ENCODE measurements at places on chromosomes 11 and 22.

DNA sequence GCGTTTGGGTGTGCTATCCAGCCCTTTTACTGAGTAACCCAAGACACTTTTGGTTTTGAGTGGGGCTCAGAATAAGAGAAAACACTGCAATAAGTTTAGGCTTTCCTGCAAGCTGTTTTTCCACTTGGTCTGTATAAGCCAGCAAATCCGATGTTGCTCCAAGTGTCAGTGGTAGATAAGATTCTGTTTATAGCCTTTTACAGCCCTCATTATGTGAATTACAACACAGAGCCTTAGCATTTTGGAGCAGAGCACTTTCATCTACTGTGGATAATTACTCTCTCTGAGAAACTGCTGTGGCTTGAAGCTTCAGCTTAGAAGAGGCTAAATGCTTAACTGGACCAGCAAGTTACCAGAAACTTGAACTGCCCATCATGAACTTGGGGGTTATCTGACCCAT is 601.1 kb downstream of the JRKL start:
- no peak for DNase-seq

DNA sequence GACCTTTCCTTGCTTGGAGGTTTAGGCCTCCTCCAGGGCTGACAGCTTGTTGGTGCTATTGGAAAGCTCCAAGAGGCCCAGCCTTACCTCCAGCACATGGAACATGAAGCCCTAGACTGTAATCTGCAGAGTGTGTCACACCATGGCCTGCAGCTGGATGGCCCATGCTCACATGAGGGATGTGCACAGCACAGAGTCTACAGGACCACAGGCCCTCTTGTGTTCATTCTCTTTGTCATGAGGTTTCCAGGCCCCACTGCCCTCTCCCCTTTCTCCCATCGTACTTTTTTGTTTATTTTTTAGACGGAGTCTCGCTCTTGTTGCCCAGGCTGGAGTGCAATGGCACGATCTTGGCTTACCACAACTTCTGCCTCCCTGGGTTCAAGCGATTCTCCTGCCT is 10.0 kb downstream of the FADS1 start:
- no peak for DNase-seq

DNA sequence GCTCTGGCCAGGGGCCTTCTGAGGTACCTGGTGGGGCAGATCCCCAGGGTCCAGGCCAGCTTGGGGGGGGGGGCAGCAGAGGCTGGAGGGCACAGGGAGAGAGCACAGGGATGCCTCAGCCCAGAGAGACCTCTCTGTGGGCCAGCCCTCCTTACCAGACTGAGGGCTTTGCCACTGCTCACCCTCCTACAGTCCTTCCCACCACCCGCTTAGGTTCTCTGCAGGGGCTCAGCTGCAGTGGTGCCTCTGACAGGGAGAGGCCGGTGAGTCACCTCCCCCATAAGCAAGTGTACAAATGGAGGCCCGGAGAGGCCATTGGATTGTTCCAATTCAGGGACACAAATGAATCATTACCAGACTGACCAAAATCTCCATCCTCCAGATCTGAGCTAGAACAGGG is 68.1 kb upstream of the LMO1 start:
- DNase-seq: no peak

DNA sequence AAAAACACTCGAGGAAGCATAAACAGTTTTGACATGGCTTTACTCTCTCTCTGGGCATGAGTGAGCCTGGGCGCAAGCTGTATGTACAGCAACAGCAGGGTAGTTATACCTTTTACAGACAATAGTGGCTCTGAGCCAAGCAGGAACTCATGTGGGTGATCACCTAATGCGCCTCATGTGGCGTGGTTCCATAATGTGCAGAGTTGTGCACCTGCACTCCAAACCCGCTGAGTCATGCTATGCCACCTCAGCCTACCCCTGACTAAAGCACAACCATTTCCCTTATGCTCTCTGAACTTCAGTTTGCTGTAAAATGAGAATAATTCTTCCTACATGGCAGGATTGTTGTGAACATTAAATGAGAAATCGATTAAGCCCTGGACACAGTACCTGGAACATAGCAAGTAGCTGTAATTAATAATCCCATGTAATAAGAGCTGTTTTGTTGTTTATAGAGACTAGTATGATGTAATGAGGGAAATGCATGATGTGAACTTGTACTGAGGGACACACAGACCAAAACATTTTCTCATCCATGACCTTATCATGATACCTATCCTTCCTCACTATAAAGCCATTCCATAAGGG is 71.6 kb downstream of the CCDC34 start:
- DNase-seq: no peak

DNA sequence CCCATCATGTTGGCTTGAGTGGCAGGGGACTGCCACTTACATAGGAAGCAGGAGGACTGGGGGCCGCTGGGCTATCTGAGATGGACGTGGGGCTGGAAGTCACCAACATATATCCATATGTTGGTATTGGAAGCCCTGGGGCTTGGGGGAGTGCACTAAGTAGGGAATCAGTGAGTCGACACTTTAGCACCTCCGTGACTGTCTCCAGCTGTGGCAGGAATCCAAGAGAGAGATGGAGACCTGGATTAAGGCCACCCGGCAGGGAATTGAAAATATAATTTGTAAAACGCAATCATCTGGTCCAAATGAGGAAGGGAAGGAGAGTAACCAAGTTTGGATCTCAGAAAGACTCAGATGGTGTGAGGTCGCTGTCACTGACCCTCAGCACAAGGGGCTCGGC is 68.4 kb downstream of the ELFN2 start:
- no peak for DNase-seq

GRCh38 chr11:106421676-106422292 is 344.3 kb downstream of the AASDHPPT start:
- DNase-seq: no peak

- no peak for DNase-seq
Observed at GRCh38 chr11:134293119-134294113, 17.2 kb downstream of the GLB1L3 start.

GRCh38 chr11:116980136-116980793 is 118.0 kb downstream of the SIK3 start:
- no peak for DNase-seq

GRCh38 chr11:1301220-1302000 is 8.0 kb downstream of the TOLLIP start:
- DNase-seq: no peak

GRCh38 chr11:15519124-15519791 is 404.5 kb downstream of the INSC start:
- DNase-seq: no peak

DNA sequence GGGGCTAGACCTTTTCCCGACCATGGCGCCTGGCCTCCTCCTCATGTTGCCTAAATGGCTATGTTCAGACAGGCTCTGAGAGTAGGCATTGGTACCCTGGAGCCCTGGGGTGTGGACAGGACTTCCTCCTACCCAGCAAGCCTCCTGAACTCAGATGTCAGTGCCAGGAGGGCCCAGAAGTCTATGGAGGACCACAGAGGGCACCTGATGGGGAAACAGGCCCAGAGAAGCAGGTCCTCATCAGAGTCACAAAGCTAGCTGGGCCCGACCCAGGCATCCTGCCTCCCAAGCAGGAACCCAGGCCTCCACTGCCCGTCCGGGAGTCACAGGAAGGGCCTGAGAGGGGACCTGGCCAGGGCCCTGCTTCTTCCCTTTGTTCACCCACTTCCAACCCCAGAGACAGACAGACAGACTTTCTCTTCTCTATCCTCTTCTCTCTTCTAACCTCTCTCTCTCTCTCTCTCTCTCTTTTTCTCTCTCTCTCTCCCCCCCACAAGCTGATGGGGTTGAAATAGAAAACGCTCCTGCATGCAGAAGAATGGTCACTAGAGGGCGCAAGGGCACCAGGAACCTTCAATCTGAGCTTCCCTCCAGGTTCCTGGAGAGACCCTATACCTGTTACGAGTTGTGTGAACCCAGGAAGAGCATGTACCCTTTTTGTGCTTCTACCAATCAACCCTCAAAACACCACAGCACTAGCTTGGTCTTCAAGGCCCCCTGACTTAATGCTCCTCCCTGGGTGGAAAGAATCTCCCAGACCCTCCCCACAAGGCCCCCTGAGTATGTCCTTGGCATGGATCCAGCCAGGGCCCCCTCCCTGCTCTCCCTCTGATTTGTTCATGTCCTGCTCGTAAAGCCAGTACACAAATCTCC is 27.1 kb downstream of the ARAP1 start:
- peak; percentile 63 for DNase-seq

DNA sequence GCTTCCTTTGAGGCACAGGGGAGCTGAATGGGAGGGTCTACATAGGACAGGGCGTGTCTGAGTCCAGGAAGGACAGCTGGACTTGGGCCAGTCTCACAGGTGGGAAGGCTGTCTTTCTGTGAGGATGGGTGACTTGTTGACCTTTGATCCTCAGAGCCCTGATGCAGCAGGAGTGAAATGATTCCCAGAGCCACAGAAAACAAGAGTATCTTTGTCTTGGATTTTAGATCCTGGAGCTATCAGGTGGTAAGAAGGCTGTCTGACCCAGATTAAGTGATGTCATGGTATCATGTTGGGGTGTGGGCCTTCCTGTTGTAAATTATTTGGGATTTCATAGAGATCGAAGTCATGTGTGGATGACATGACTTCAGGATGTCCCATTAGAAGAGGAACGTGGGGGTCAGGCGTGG is 15.0 kb downstream of the PTPRJ start:
- DNase-seq: no peak

- DNase-seq: no peak
Observed at GRCh38 chr11:11993839-11994238, 14.6 kb downstream of the DKK3 start.

- DNase-seq: no peak
Observed at GRCh38 chr22:37482244-37482643, 3.9 kb downstream of the MFNG start.

- DNase-seq: no peak
Observed at GRCh38 chr11:27610280-27610679, 90.0 kb downstream of the BDNF start.

- DNase-seq: no peak
Observed at GRCh38 chr11:120318906-120319305, 6.2 kb upstream of the TLCD5 start.

GRCh38 chr11:64484191-64485022 is 106.6 kb upstream of the SLC22A12 start:
- DNase-seq: no peak

DNA sequence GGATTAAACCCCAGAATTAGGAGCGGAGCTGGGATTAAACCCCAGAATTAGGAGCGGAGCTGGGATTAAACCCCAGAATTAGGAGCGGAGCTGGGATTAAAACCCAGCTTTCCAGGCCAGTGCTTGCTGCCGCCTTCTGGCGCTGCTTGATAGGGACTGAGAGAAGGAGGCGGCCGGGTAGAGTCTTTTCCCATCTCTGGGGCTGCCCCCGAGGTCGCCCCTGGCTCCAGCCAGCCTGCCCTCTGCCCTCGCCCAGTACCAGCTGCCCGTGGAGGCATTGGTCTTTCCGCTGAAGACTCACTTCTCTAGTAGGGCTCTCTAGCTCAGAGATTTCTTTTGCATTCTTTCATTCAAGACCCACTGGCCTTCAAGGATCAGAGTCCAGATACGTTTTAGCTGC is 5.2 kb downstream of the TRMU start:
- no peak for DNase-seq

DNA sequence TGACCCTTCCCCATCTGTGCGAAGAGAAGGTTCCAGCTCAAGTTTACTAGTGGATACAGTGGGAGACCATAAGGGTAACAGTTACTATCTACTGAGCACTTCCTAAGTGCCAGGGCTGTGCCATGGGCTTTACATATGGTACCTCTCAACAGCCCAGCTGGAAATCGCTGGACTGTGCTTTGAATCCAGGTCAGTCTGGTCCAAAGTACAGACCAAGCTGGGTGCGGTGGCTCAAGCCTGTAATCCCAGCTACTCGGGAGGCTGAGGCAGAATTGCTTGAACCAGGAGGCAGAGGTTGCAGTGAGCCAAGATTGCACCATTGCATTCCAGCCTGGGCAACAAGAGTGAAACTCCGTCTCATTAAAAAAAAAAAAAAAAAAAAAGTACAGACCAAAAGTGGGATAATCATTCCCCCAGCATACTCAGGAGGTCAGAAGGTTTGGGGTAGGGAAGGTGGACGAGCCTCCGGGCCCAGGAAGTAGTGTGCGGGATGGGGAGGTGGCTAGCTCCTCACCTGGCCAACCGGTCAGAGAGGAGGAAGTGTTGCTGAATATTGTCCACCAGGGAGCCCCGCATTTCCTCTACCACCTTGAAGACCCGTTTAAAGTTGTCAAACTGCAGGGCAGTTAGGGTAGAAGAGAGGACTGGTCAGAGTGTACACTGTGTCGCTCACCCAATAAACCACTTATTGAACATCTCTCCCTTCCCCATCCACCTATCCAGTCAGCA is 2.3 kb downstream of the FIBP start:
- no peak for DNase-seq

- no peak for DNase-seq
Observed at GRCh38 chr22:39592081-39593065, 21.8 kb downstream of the CACNA1I start.

GRCh38 chr11:50077526-50077925 is 44.9 kb downstream of the OR4C45 start:
- DNase-seq: no peak

DNA sequence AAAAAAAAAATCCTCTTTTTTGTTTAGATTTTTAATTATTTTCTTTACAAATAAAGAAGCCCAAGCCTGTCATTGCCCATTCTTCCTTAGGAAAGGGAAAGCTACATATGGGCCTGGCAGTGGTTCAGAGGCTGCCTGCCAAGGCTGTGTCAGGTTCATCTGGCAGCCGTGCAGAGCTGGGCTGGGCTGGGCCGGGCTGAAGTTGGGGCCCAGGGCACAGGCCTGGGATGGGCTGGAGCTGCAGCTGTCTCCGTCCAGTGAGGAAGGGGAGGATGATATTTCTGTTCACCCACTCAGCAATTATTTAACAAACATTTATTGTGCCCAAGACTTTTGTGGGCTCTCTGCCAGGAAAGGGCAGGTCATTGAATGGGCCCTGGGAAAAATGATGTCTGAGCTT is 4.6 kb downstream of the PRR5L start:
- DNase-seq: no peak

DNA sequence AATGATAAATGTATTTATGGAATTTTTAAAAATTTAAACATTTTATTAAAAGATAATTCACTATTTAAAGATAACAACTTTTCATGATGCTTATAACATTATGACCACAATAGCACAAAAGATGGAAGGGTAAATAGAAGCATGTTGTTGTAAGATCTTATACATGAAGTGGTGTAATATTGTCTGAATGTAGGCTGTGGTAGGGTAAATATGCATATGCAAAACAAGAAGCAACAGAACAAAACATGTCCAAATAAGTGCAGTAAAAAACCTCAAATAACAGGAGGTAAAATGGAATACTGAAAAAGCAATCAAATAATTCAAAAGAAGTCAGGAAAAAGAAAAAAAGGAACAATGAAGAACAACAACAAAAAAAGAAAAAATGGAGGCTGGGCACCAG is 56.0 kb downstream of the ADM start:
- DNase-seq: no peak

DNA sequence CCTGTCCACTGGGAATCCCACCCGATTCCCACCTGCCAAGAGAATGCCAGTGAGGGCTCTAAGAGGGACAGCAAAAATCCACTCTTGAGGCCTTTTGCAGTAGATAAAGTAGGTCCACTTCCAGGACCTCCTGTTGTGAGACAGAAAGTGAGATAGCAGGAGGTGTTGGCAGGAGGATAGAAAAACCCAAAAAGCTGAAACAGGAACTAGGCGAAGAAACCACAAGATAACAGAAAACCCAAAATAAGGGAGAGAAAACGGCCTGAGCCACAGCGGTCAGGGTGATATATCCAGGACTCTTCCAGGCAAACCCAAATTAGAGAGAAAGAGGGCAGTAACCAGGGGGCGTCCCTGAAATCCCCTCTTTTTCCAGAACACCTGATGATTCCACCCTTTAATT is 79.7 kb upstream of the LINC01488 start:
- no peak for DNase-seq
